Temporal lobe (tissue), 4 donors: ENCODE measurements at places on chromosomes 6 and 20. TPM values are rescaled to one million over a fixed set of nuclear protein-coding genes. Genes with fewer than 3 reads are reported as not detected.

STMND1 gene
- total RNA-seq: 0.25 TPM

RAET1G gene
- 0.25 TPM for total RNA-seq

CD164 gene
- total RNA-seq: 39.1 TPM

PABPC1L gene
- total RNA-seq: 5.2 TPM

LY6G6C gene
- total RNA-seq: 0.25 TPM

MUCL3 gene
- total RNA-seq: not detected

GSTA3 gene
- not detected for total RNA-seq

TEAD3 gene
- total RNA-seq: 0.74 TPM

TFAP2B gene
- total RNA-seq: under 0.01 TPM

LSM2 gene
- total RNA-seq: 10.3 TPM
